ENCODE measurements at places on chromosomes 7 and 10. TPM values are rescaled to one million over a fixed set of nuclear protein-coding genes. Genes with fewer than 3 reads are reported as not detected.

DNA sequence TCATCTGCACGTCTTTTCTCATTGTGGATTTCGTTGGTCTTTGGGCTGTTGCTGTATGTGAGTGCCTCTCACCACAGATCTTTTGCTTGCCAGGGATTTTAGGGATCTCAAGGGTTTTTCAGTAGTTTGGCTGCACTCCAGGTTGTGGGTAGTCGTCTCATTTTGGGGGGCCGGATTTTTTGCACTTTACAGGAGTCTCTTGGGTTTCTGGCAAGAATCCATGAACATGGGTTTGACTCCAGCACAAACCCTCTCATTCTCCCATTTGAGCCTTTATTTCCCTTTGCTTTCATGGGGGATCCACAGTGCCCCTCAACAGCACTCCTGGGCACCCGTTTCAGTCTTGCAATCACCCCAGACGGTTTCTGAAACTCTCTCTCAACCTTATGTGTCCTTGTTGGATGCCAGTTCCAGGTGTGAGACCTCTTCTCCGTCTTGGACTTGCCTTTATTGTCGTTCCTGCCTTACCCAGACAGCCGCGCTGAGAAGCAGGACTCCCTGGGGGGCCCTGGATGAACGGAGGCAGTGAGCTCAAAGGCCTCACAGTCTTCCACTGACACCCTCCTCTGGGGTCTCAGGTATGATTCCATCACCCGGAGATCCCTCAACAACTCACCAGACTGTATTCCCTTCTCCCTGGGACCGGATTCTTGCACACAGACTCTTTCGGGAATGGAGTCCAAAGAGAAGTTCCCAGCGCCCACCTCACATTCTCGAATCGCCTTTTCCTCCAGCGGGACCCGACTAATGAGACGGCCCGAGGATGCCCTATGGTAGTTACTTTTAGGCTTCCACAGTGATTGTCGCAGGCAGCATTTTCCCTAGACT is 18.8 kb upstream of the ZNF273 start:
- no peak for DNase-seq
- no peak overlapping the region for H3K4me3 ChIP-seq
- H3K27ac ChIP-seq = no peak overlapping the region
- H3K4me1 ChIP-seq = peaks cover 33% of the 10 kb centered on the region
- peaks cover 41% of the 10 kb centered on the region for H3K27me3 ChIP-seq

DNA sequence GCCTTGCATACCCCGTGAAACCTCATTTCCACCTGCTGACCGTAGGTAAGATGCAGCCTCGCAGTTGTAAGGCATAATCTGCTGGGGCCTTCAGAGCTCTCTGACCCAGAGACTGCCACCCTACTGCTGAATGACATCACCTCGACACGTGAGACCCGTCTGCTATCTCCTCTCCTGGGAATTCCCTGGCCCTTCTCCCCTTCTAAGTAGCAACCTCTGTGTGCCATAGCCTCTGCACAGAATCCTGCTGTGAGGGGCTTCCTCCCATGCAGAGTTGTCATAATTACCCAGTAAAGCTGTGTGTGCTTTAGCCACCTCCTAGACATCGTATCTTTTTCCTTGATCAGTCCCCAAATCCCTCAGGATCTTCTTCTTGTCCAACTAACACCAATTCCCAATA is 106.7 kb downstream of the CACNB2 start:
- no peak overlapping the region for H3K4me3 ChIP-seq
- DNase-seq = no peak
- H3K4me1 ChIP-seq = no peaks in the 10 kb centered on the region
- H3K36me3 ChIP-seq = no peaks in the 10 kb centered on the region
- no peak overlapping the region for H3K27ac ChIP-seq

- peaks cover 2% of the 10 kb centered on the region for H3K27me3 ChIP-seq
- H3K4me3 ChIP-seq = no peak overlapping the region
- peaks cover 9% of the 10 kb centered on the region for H3K4me1 ChIP-seq
- DNase-seq = no peak
Observed at GRCh38 chr10:6002809-6003510, 25.6 kb upstream of the IL15RA start.

- peaks cover 5% of the 10 kb centered on the region for H3K27me3 ChIP-seq
- no peak overlapping the region for H3K27ac ChIP-seq
- H3K4me3 ChIP-seq = no peak overlapping the region
- no peaks in the 10 kb centered on the region for H3K4me1 ChIP-seq
- no peak for DNase-seq
Observed at GRCh38 chr10:123549761-123550454, 116.2 kb upstream of the GPR26 start.

- no peak overlapping the region for H3K27ac ChIP-seq
- H3K27me3 ChIP-seq = no peaks in the 10 kb centered on the region
- no peak for DNase-seq
- H3K36me3 ChIP-seq = no peaks in the 10 kb centered on the region
- no peaks in the 10 kb centered on the region for H3K4me1 ChIP-seq
Observed at GRCh38 chr10:35907548-35907947, 265.5 kb upstream of the FZD8 start.

- H3K27ac ChIP-seq = no peak overlapping the region
- DNase-seq = no peak
- no peak overlapping the region for H3K4me3 ChIP-seq
- no peaks in the 10 kb centered on the region for H3K36me3 ChIP-seq
- H3K27me3 ChIP-seq = peaks cover 3% of the 10 kb centered on the region
Observed at GRCh38 chr10:44020322-44021111, 364.4 kb downstream of the CXCL12 start.

DNA sequence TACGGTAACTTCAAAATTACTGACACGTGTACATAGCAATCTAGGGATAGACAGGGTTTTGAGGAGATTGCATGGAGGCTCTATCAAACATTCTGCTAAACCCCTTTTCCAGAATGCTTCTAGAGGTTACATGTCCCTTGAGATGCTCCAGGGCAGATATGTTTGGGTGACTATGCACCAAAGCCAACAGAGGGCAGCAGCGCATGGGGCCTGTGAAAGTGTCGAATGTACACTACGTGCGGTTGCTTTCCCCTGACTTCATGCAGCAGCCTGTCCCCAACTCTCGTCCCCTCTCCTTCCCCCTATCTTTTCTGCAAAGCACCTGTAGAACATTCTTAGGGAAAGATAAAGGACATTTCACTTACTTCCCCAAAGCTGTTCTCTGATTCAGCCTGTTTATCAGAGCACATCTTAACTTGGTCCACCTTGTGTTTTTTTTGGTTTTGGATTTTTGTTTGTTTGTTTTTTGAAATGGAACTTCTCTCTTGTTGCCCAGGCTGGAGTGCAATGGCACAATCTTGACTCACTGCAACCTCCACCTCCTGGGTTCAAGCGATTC is 90.2 kb downstream of the UBE3C start:
- H3K36me3 ChIP-seq = peaks cover 69% of the 10 kb centered on the region
- no peaks in the 10 kb centered on the region for H3K4me1 ChIP-seq
- H3K27me3 ChIP-seq = no peaks in the 10 kb centered on the region
- no peak overlapping the region for H3K4me3 ChIP-seq

GRCh38 chr10:119283387-119283786 is 76.0 kb downstream of the GRK5 start:
- no peaks in the 10 kb centered on the region for H3K36me3 ChIP-seq
- no peaks in the 10 kb centered on the region for H3K27me3 ChIP-seq
- no peak overlapping the region for H3K27ac ChIP-seq
- DNase-seq = no peak
- H3K4me3 ChIP-seq = no peak overlapping the region

- H3K4me1 ChIP-seq = peaks cover 46% of the 10 kb centered on the region
- no peak for DNase-seq
- no peaks in the 10 kb centered on the region for H3K27me3 ChIP-seq
- H3K36me3 ChIP-seq = no peaks in the 10 kb centered on the region
- H3K27ac ChIP-seq = no peak overlapping the region
Observed at GRCh38 chr7:99469381-99470065, 3.2 kb upstream of the ZNF789 start.

DNA sequence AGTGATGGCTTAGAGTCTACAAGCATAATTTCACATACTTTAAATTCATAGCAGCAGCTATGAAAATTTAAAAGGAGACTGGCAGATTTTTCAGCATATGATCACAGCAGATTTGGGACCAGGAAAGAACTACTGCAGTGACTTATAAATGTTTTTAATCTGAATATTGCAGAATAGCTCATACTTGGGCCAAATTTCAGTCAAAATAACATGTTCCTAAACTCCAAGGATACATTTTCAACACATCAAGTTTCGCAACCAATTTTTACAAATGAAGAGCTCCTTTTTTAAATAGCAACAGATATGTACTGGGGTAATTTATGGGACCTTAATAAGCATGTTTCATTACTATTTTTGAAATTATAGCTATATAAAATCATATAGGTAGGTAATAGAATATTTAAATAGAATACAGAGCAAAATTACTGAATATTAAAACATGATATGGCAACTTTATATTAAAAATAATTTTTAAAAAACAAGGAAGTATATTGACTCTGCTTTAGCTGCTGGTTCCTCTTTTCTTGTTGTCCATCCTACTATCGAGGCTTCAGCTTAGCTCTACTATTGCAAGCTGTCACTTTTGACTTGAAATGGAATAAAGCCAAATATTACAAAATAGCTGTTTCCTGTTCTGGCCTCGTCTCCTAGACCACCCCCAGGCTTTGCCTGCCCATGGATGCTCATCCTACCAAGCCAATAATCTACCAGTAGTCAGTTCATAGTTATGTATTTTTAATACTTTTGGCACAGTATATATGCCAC is 123.1 kb downstream of the NRBF2 start:
- H3K27me3 ChIP-seq = no peaks in the 10 kb centered on the region
- no peak overlapping the region for H3K4me3 ChIP-seq
- no peak for DNase-seq
- H3K27ac ChIP-seq = no peak overlapping the region
- H3K4me1 ChIP-seq = peaks cover 28% of the 10 kb centered on the region

- H3K4me3 ChIP-seq = no peak overlapping the region
- H3K4me1 ChIP-seq = no peaks in the 10 kb centered on the region
- DNase-seq = no peak
- no peaks in the 10 kb centered on the region for H3K36me3 ChIP-seq
- H3K27me3 ChIP-seq = no peaks in the 10 kb centered on the region
Observed at GRCh38 chr7:82194016-82194643, 249.4 kb downstream of the CACNA2D1 start.

GRCh38 chr7:121062671-121063279 is 74.3 kb downstream of the CPED1 start:
- H3K4me1 ChIP-seq = no peaks in the 10 kb centered on the region
- H3K27ac ChIP-seq = no peak overlapping the region
- H3K36me3 ChIP-seq = no peaks in the 10 kb centered on the region
- no peak overlapping the region for H3K4me3 ChIP-seq
- H3K27me3 ChIP-seq = no peaks in the 10 kb centered on the region

DNA sequence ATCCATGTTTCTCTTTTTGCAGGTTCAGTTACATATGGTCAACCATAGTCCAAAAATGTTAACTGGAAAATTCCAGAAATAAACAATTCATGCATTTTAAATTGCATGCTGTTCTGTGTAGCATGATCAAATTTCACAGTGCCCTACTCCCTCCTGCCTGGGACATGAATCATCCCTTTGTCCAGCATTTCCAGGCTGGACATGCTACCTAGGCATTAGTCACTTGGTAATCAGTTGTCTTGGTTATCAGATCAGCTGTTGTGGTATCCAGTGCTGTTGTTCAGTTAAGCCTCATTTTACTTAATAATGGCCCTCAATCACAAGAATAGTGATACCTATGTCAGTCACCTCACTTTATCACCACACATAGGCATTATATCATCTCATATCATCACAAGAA is 7.3 kb upstream of the PNLIP start:
- no peak for DNase-seq
- no peak overlapping the region for H3K4me3 ChIP-seq
- H3K36me3 ChIP-seq = no peaks in the 10 kb centered on the region
- H3K27me3 ChIP-seq = no peaks in the 10 kb centered on the region
- H3K4me1 ChIP-seq = no peaks in the 10 kb centered on the region

GRCh38 chr10:21518149-21518640 is 7.3 kb downstream of the SKIDA1 start:
- H3K27me3 ChIP-seq = peaks cover 53% of the 10 kb centered on the region
- H3K4me3 ChIP-seq = no peak overlapping the region
- DNase-seq = no peak

- DNase-seq = no peak
- H3K36me3 ChIP-seq = peaks cover 53% of the 10 kb centered on the region
- H3K4me3 ChIP-seq = no peak overlapping the region
- no peaks in the 10 kb centered on the region for H3K27me3 ChIP-seq
- no peak overlapping the region for H3K27ac ChIP-seq
Observed at GRCh38 chr10:104317726-104318299, 20.5 kb downstream of the ITPRIP start.

DNA sequence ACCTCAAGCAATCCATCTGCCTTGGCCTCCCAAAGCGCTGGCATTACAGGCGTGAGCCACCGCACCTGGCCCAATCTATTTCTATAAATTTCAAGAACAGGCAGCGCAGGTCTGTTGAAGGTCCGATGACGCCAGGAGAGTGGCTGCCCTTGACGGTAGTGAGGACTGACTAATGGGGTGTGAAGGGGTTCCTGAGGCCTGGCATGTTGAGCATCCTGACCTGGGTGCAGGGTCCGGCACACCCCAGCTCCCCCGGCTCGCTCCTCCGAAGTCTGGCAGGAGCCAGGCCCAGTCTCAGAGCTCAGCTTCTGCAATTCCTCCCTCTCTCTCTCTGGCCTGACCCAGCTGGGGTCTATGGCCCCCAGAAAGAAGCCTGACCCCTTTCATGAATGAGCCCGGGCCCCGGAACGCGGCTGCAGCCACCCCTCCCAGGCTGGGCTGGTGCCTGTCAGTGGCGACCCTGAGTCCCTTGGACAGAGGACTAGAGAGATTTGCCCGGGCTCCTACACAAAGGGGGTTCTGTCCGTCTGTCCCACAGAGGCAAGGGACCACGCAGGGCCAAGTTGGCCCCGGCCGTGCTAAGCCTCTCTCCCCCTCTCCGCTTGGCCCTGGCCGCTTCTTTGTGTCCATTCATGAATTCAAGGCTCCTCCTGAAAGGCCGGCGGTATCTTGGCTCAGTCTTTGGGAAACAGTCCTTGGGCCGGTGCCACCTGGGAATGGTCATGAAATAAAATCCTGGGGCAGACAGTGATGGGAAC is 18.8 kb downstream of the MMD2 start:
- no peaks in the 10 kb centered on the region for H3K36me3 ChIP-seq
- H3K4me1 ChIP-seq = no peaks in the 10 kb centered on the region
- H3K27me3 ChIP-seq = no peaks in the 10 kb centered on the region
- no peak overlapping the region for H3K4me3 ChIP-seq
- H3K27ac ChIP-seq = no peak overlapping the region
- no peak for DNase-seq

DNA sequence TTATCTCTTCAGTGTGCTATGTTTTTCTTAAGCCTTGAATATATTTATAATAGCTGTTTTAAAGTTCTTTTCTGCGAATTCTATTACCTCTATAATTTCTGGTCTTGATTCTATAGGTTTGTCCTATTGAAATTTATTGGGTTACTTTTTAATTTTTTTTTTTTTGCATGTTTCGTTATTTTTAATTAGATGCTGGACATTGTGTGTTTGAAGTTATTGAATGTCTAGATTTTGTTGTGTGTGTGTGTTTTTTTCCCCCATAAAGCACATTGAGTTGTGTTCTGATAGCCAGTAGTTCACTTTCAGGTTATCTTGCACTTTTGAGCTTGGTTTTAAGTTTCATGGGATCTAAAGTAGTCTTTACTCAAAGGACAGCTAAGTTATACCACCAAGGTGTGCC is 394.9 kb downstream of the RPS24 start:
- H3K4me3 ChIP-seq = no peak overlapping the region
- no peak overlapping the region for H3K27ac ChIP-seq

The MYL10 gene
- not detected for total RNA-seq

The OR2A12 gene
- not detected for total RNA-seq

The H2BK1 gene
- not detected for total RNA-seq

The POLR1F gene
- total RNA-seq = 31.7 TPM

The TMEM130 gene
- not detected for total RNA-seq

The SLC18A3 gene
- total RNA-seq = not detected

The HGF gene
- not detected for total RNA-seq

The IDI2 gene
- total RNA-seq = not detected

The GALNT17 gene
- total RNA-seq = not detected

The CRCP gene
- 29.2 TPM for total RNA-seq

The C10orf62 gene
- total RNA-seq = not detected
